ENCODE measurements at places on chromosomes 5 and 9.

DNA sequence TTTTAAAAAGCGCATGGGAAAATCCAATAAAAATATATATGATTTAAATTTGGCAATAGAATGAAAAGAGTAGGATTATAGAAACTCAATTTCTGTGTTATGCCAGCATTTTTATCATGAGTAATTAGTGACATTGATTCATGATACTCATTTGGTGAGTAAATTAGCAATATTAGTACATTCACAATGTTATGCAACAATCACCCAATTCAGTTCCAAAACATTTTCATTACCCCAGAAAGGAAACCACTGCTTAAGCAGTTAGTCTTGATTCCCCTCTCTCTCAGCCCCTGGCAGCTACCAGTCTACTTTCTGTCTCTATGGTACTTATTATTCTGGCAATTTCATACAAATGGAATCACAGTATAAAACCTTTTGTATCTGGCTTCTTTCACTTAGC, 27.0 kb downstream of the OSMR start:
- no peaks in the 10 kb centered on the region for H3K27me3 ChIP-seq
- peak overlapping the region; percentile 83 for H3K27ac ChIP-seq
- peaks cover 35% of the 10 kb centered on the region for H3K4me1 ChIP-seq
- peaks cover 9% of the 10 kb centered on the region for H3K36me3 ChIP-seq
- H3K4me3 ChIP-seq, result no peak overlapping the region

DNA sequence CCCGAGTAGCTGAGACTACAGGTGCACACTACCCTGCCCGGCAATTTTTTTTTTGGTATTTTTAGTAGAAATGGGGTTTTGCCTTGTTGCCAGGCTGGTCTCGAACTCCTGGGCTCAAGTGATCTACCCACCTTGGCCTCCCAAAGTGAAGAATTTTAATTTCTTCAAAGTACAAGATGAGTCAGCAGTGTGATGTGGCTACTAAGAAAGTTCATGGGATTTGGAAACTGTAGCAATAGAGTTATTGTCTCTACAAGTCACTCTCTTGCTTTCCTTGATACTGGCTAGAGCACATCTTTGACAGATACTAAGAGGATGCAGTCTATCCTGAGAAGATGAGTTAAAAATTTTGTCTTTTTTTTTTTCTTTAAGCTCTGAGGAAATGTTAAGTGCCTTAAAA, 1.6 kb downstream of the CREB3 start:
- no peak overlapping the region for H3K4me3 ChIP-seq
- no peak overlapping the region for H3K27ac ChIP-seq
- H3K27me3 ChIP-seq, result no peaks in the 10 kb centered on the region
- H3K36me3 ChIP-seq, result peaks cover 33% of the 10 kb centered on the region
- DNase-seq, result no peak

DNA sequence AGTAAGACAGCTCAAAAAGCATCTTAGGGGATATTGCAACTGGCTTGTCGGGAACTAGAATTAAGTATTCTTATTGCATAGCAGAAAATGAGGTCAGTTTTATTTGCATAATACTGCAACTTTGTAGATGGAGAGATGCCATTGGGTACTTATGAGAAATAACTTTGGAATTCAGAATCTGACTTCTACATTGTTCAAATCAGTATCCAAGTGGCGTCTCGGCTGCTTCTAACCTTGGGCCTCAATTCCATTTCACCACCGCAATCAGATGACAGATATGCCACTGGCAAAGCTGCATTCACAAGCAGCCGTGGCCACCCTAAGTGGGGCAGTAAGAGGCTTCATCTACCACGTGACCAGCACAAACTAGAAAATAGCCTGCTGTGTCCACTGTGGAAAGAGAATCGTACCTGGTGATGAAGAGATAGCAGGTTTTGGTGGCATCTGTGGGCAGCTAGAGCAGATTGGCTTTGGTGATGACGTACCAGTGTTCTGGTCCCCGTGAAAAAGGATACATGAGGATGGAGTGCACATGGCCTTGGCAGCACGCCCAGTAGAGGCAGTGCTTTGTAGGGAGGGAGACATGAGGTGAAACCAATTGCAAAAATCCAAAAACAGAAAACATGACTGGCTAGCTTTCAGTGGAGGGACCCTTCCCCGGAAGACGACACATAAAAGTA, 116.6 kb downstream of the KLHL3 start:
- H3K36me3 ChIP-seq, result no peaks in the 10 kb centered on the region
- peaks cover 18% of the 10 kb centered on the region for H3K4me1 ChIP-seq

- peaks cover 55% of the 10 kb centered on the region for H3K4me1 ChIP-seq
- H3K4me3 ChIP-seq, result no peak overlapping the region
- no peaks in the 10 kb centered on the region for H3K36me3 ChIP-seq
- DNase-seq, result no peak
Measured at GRCh38 chr9:120875195-120875565, 1.8 kb downstream of the PHF19 start.

DNA sequence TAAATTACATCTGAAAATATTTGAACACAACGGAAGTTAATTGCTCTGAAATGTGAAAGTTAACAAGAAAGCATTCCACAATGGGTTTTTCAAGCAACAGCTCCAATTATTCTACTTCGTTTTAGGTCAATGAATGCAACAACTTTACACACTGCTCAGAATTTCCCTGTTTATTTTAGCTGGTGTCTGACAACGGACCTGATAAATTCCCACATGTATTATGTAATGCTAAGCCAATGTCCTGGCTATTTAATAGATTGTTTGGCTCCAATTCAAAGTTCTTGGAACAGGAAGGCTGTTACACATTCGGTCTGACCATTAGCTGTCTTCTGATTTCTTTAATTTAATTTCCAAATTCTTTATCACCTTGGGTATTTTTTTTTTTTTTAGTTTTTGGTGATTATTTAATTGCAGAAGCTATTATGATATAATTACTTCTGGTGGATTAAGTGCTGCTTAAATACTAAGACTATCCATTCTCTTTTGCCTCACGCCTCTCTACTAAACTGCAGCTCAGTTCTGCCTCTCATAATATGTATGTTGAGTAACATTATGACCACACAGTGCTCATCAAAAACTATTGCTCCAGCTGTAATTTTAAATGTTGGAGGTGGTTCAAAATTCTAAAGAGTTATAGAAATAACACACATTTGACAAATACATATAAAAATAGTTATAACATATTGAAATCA, 57.9 kb downstream of the MEF2C start:
- peak overlapping the region; percentile 33 for H3K4me3 ChIP-seq
- no peaks in the 10 kb centered on the region for H3K27me3 ChIP-seq
- no peak for DNase-seq
- H3K27ac ChIP-seq, result no peak overlapping the region

- no peak for DNase-seq
- peaks cover 25% of the 10 kb centered on the region for H3K4me1 ChIP-seq
- H3K4me3 ChIP-seq, result no peak overlapping the region
- H3K36me3 ChIP-seq, result no peaks in the 10 kb centered on the region
- H3K27me3 ChIP-seq, result no peaks in the 10 kb centered on the region
Measured at GRCh38 chr9:642014-642413, 199.5 kb upstream of the DMRT1 start.

DNA sequence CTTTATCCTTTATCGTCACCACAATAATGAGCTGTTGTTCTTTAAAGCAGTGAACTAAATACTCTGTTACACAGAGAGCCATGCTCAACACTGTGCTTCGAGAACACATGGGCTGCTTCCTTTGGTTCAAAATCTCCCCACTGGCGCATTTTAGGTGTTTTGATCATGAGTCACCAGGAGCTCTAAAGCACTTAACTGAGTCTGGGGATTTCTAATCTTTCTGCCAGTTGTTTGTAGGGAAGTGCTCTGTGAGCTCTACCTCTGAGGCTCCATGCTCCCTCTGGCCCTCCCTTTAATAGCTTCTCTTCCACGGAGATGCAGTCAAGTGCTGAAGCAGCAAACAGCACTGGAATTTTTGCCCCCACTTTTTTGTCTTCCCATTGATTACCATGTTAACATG, 17.0 kb downstream of the ERAP2 start:
- DNase-seq, result no peak
- H3K4me3 ChIP-seq, result no peak overlapping the region
- no peaks in the 10 kb centered on the region for H3K36me3 ChIP-seq
- no peaks in the 10 kb centered on the region for H3K27me3 ChIP-seq

DNA sequence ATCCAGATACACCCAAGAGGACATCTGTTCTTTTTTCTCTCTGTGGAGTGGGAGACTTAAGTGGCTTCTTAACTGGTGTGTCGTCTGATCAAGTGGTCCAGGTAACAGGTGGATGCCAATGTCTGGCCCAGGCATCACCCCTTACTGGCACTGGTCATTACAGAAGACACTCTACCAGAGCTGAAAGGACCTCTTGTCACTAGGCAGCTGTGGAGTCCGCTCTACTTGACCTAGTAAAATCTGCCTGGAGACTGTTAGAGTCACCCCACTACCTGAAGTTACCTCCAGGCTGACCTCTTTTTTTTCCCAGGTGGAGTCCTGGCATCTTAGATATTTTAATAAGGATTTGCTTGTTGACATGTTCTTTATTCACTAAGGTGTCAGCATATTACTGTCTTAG, 22.5 kb downstream of the FXN start:
- no peak overlapping the region for H3K27ac ChIP-seq
- no peaks in the 10 kb centered on the region for H3K36me3 ChIP-seq
- no peaks in the 10 kb centered on the region for H3K27me3 ChIP-seq
- no peak overlapping the region for H3K4me3 ChIP-seq

DNA sequence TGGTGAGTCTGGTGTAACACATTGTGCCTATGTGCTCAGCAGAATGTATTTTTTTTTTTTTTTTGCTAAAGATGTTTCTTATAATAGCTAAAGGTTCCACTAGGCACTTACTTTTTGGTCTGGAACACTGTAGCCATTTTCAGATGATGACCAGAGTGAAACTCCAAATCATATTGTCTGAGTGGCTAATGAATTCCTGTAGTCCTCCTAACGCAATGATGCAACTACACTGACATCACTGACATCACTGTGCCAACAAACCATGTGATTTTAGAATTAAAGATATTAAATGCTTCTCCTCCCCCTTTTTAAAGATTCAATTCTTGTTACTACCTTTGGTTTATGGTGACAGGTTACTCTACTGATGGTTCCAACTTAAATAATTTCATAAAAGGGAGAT, 28.8 kb downstream of the JAKMIP2 start:
- no peak overlapping the region for H3K27ac ChIP-seq
- no peaks in the 10 kb centered on the region for H3K27me3 ChIP-seq
- no peaks in the 10 kb centered on the region for H3K4me1 ChIP-seq
- no peaks in the 10 kb centered on the region for H3K36me3 ChIP-seq

DNA sequence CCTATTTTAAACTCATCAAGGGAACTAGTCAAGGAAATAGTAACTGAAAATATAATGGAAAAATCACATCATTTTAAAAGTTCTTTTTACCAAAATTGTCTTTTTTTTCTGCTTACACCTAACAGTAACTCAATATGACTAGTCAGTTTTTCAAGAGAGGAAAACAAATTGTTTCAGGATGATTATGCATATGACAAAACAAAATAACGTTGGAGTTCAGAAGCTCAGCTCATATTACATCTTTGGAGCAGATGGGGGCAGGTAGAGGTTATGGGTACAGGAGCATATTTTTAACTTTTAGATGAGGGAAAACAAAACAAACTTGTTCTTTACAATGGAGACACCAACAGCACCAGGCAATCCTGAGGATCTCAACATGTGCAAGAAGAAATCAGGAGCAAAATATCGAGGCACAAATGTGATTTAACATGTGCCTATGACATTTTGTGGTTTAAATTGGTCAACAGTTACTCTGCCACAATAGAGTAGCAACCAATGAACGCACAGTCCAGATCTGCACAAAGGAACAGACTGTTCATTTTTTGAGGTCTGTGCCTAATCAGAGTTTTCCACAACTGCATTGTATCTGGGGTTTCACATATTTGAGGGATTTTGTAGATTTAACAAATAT, 659.0 kb downstream of the ANXA1 start:
- H3K4me1 ChIP-seq, result no peaks in the 10 kb centered on the region
- DNase-seq, result no peak
- no peaks in the 10 kb centered on the region for H3K27me3 ChIP-seq
- H3K4me3 ChIP-seq, result no peak overlapping the region
- H3K27ac ChIP-seq, result no peak overlapping the region

All from esophagus squamous epithelium (tissue), 5 donors.